ENCODE measurements at places on chromosomes 12 and 14.

- DNase-seq: no peak
Measured at GRCh38 chr12:7868391-7868790, 4.3 kb downstream of the SLC2A14 start.

- DNase-seq: no peak
Measured at GRCh38 chr14:83071888-83072501, 1538.3 kb upstream of the SEL1L start.

DNA sequence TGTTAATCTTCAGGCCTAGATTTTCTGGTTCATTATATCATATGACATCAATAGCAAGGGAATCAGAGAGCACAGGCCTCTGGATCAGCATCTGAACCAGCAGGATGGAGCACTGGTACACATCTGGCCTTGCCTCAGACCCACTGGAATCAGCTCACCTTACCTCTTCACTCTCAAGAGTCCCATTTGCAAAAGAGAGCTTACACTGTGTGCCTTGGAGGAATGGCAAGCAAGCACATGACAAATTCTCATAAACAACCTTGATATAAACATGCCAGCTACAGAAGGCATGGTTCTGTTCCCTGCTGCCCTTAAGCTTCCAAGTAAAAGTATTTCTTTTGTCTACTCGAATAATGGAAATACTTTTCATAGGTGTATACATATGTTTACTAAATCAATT lies 128.6 kb upstream of the CPM start:
- no peak for DNase-seq

GRCh38 chr14:48726080-48726642 lies 860.0 kb downstream of the RPS29 start:
- DNase-seq: no peak

DNA sequence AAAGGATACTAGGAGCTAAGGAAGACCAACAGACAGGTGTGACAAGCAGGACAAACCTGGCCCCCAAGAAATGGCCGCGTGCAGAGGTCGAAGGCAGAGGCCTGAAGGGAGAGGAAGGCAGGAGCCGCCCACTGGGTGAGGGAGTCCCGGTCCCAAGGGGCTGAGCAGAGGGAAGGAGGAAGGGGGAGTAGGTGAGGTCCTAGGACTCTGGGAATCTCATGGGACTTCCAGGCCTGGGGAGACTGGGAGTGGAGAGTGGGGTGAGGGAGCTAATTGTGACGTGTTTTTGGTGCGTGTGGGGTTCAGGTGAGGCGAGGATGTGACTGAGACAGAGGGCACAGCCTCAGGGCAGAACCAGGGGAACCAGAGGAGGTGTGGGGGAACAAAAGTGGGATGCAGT lies 11.7 kb upstream of the FLVCR2 start:
- DNase-seq: no peak

DNA sequence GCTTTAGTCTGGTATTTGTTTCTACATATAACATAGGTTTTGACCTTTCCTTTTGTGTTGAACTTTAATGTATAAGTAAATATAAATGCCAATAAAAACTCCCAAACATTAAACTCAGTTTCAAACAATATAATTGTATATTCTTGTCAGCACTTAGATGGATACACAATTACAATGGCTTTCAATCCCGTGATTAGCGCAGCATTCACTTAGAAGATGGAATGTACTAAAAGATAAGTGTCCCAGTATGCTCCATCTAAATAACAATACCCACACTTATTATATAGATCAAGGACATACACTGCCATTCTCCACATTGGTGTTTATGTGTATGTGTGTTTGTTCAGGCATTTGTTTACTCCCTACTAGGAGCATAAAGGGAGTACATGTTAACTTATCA lies 193.1 kb downstream of the SOX5 start:
- no peak for DNase-seq

- DNase-seq: no peak
Measured at GRCh38 chr12:31732926-31733548, 4.2 kb upstream of the AMN1 start.

DNA sequence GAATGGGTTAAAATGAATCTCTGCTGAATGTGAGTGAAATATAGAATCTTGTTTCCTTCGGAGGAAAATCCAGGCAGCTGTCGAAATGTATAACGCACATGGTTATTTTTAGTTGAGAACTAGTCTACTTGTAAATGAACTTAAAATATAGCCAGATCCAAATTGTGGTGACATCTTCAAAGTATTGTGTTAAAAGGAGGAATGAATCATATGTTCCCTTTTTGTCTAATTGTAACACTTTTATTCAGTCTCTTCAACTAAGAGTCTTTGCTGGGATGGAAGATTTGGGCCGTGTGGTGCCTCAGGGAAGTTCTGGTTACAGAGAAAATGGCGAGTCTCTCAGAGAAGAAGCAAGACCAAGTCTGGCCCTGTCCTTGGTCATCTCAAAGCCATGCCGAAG lies 82.5 kb downstream of the SLC4A8 start:
- no peak for DNase-seq
